ENCODE measurements at places on chromosomes 3 and 15. TPM values are rescaled to one million over a fixed set of nuclear protein-coding genes. Genes with fewer than 3 reads are reported as not detected.

Gene STOML1
- 13.7 TPM for total RNA-seq

Gene PPP1R14D
- not detected for total RNA-seq

Gene SEMA3F
- 29.8 TPM for total RNA-seq

Gene SLCO2A1
- 1.2 TPM for total RNA-seq

Gene MUC13
- not detected for total RNA-seq

Gene CADM2
- not detected for total RNA-seq

Gene PAQR9
- not detected for total RNA-seq

Gene HMCES
- total RNA-seq, result 25.4 TPM

Gene RBP2
- not detected for total RNA-seq

Gene GOLGA8M
- total RNA-seq, result 0.26 TPM

Gene DNAJC13
- total RNA-seq, result 40.5 TPM

Gene RTP4
- 5.2 TPM for total RNA-seq

Gene TM4SF1
- 1,046 TPM for total RNA-seq

Gene LINGO1
- total RNA-seq, result 0.13 TPM

Gene ALDH1L1
- total RNA-seq, result not detected

Gene CATSPER2
- 0.63 TPM for total RNA-seq

Gene MED12L
- 0.13 TPM for total RNA-seq

Gene FAM107A
- total RNA-seq, result 0.76 TPM

Gene ZNF106
- total RNA-seq, result 30.5 TPM

Gene NDN
- 20.3 TPM for total RNA-seq

Gene MBNL1
- 316 TPM for total RNA-seq

Gene MGLL
- 33.4 TPM for total RNA-seq

Gene FBXL22
- 0.13 TPM for total RNA-seq

Gene FBN1
- total RNA-seq, result 72.1 TPM

All from dermis microvascular lymphatic vessel endothelial cell (primary cell).